ENCODE measurements at places on chromosomes 7 and 10. TPM values are rescaled to one million over a fixed set of nuclear protein-coding genes. Genes with fewer than 3 reads are reported as not detected.

The RBP3 gene
- total RNA-seq, result 0.20 TPM

The ZNF775 gene
- total RNA-seq, result 10.7 TPM

The EMX2 gene
- not detected for total RNA-seq

The STK32C gene
- total RNA-seq, result 19.4 TPM

The UPP1 gene
- total RNA-seq, result 22.5 TPM

The GIGYF1 gene
- total RNA-seq, result 46.9 TPM

The ANKRD7 gene
- not detected for total RNA-seq

The CDNF gene
- not detected for total RNA-seq

The AMZ1 gene
- total RNA-seq, result not detected

The AKR1C4 gene
- total RNA-seq, result 0.29 TPM

The UNCX gene
- total RNA-seq, result not detected
